ENCODE measurements at places on chromosomes 13 and 19. TPM values are rescaled to one million over a fixed set of nuclear protein-coding genes. Genes with fewer than 3 reads are reported as not detected.

Gene SPINT2
- total RNA-seq, result 60.9 TPM

Gene CCNE1
- total RNA-seq, result 29.7 TPM

Gene SLC8A2
- 0.14 TPM for total RNA-seq

Gene ZNF468
- total RNA-seq, result 10.3 TPM

Gene APOC4
- total RNA-seq, result not detected

Gene BIVM
- total RNA-seq, result 15.7 TPM

GRCh38 chr13:30364876-30365275 is 57.4 kb upstream of the UBE2L5 start:
- no peak overlapping the region for H3K4me3 ChIP-seq
- H3K36me3 ChIP-seq, result peaks cover 37% of the 10 kb centered on the region
- DNase-seq, result no peak

DNA sequence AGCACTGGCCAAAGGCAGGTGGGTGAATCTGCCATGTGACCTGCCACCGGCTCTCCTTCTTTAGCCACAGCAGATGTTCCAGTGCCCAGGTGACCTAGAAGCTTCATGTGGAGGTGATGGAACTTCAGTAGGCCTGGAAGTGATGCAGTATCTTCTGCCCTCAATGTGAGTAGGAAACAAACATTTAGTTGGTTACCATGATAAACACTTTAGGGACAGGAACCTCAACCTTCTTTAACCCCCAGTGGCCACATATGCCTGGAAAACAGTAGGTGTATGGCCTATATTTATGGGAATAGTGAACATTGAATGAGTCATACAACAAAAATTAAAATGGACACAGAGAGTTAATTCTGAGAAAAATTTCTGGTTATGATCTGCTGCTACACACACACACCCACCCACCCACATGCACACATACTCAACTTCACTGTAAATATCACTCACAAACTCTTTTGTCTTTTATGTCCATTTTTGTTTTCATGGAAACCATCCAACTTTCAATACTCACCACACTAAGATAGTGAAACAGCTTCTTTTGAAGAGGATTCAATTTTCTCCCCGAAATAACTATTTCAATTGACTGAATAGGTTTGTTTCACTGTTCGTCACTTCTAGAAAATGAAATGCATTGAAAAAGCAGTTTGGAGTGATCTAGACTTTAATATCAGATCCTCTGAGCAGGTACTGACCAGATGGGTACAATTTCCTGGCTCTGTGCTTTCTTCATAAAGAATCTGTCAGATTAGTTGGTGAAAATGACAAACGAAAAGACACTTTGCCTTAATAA is 97.3 kb downstream of the STARD13 start:
- DNase-seq, result peak; percentile 12
- peaks cover 16% of the 10 kb centered on the region for H3K4me1 ChIP-seq
- H3K4me3 ChIP-seq, result no peak overlapping the region
- peaks cover 10% of the 10 kb centered on the region for H3K27me3 ChIP-seq

- H3K4me1 ChIP-seq, result no peaks in the 10 kb centered on the region
- no peaks in the 10 kb centered on the region for H3K36me3 ChIP-seq
- H3K27ac ChIP-seq, result no peak overlapping the region
- no peaks in the 10 kb centered on the region for H3K27me3 ChIP-seq
These were observed 90.4 kb downstream of the TBC1D4 start for GRCh38 chr13:75391432-75392100.

GRCh38 chr19:32415669-32416068 is 10.1 kb downstream of the DPY19L3 start:
- no peaks in the 10 kb centered on the region for H3K27me3 ChIP-seq
- DNase-seq, result no peak
- no peaks in the 10 kb centered on the region for H3K4me1 ChIP-seq
- H3K4me3 ChIP-seq, result no peak overlapping the region

DNA sequence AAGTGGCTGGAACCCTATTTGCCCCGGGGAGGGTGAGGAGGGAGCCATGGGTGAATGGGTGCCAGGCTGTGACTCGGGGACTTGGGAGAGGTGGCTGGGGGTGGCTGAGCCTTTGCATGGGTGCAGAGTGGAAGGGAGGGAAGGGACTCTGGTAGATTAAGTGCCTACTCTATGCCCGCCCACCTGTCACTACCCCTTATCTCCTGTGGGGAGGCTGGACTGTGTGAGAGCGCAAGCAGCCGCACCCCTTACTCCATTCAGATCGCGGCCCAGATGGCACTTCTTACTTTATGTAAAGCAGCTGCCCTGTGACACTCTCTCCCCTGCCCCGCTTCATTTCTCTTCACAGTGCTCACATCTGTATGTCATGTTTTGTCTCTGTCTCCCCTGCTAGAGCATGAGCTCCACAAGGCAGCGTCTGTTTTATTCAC is 2.9 kb downstream of the KASH5 start:
- DNase-seq, result no peak
- H3K27ac ChIP-seq, result no peak overlapping the region
- peaks cover 19% of the 10 kb centered on the region for H3K4me1 ChIP-seq

DNA sequence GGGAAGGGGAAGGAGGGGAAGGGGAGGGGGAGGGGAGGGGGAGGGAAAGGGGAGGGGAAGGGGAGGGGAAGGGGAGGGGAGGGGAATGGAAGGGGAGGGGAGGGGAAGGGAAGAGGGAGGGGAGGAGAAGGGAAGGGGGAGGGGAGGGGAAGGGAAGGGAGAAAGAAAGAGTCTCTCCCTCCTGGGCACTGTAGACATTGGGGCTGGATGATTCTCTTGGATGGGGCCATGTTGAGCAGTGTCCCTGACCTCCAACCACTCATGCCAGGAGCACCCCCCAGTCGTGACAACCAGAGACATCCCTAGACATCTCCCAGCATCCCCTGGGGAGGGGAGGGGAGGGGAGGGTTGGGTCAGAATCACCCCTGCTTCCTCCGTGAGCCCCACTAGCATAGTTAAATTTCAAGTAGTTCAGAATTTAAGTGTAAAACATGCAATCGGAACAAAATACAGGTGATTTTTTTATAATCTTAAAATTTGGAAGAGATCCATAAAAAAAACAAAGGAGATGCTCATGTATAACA is 64.0 kb downstream of the GNG7 start:
- no peak for DNase-seq
- no peaks in the 10 kb centered on the region for H3K36me3 ChIP-seq
- H3K27ac ChIP-seq, result no peak overlapping the region

DNA sequence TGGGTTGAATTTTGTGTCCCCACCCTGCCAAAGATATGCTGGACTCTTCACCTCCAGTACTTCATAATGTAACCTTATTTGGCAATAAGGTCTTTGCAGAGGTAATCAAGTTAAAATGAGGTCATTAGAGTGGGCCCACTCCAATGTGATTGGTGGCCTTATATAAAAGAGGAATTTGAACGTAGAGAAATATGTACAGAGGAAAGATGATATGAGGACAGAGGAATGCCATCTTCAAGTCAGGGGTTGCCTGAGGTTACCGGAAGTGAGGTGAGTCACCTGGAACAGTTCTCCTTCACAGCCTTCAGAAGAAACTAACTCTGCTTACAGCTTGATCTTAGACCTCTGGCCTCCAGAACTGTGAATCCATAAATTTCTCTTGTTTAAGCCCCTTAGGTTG is 69.9 kb downstream of the GPC5 start:
- H3K27me3 ChIP-seq, result peaks cover 3% of the 10 kb centered on the region
- no peak overlapping the region for H3K4me3 ChIP-seq
- no peak for DNase-seq
- no peak overlapping the region for H3K27ac ChIP-seq
- no peaks in the 10 kb centered on the region for H3K4me1 ChIP-seq

DNA sequence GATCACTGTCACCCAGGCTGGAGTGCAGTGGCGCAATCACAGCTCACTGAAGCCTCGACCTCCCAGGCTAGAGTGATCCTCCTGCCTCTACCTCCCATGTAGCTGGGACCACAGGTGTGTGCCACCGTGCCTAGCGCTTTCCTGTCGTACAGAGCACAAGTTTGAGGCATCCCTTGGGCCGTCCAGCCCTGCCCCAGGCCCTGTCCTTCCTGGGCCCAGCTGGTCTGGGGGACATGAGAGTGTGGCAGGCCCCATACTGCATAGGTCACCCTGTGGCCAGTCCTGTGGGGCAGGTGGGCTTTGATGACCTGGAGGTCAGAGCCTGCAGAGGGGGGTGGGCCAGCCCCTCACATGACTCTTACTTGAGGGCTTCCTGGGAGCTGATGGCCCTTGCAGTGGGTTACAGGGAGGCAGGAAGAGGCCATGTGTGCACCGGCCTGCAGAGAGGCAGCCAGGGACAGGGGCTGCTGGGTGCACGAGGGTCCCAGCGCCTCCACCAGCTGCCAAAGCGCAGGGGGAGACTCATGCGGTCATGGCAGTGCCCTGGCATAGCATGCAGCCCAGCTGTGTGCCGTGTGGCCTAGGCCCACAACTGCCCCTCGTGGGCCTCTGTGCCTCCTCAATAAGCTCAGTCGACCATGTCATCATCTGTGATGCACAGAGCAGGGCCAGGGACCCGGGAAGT is 61.4 kb downstream of the KDM4B start:
- H3K27ac ChIP-seq, result no peak overlapping the region
- no peak overlapping the region for H3K4me3 ChIP-seq
- H3K27me3 ChIP-seq, result no peaks in the 10 kb centered on the region
- H3K36me3 ChIP-seq, result peaks cover 2% of the 10 kb centered on the region

DNA sequence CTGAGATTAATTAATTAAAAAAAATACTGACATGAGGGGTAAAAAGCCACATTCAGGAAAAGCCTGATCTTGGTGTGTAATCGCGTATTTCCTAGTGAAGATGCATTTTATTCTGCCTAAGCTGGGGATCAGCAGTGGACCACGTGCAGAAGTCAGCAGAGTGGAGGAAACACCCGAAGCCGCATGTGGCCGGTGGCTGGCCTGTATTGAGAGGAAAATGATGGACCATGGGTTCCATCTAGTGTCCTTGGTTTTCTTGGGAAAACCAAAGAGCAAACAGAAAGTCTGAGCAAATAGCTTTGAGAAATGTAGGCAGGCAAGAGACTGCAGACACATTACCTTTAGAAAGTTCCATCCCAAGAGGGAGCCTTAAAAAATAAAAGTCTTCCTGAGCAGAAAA is 23.7 kb upstream of the SHISA2 start:
- no peak for DNase-seq
- no peak overlapping the region for H3K4me3 ChIP-seq
- H3K27ac ChIP-seq, result no peak overlapping the region
- H3K27me3 ChIP-seq, result peaks cover 13% of the 10 kb centered on the region

- H3K27ac ChIP-seq, result no peak within 1 kb of the TSS
- DNase-seq, result no peak
- no peaks in the 10 kb centered on the region for H3K36me3 ChIP-seq
- H3K4me1 ChIP-seq, result no peaks in the 10 kb centered on the region
These were observed at the start of gene CYP4F3 for GRCh38 chr19:15640294-15640903. TSS of gene CYP4F3 (plus strand) at chr19:15640897. CDS start at chr19:15641416, 519 bp downstream.

GRCh38 chr13:110630566-110631119 is 15.3 kb downstream of the NAXD start:
- no peaks in the 10 kb centered on the region for H3K27me3 ChIP-seq
- DNase-seq, result no peak
- peaks cover 24% of the 10 kb centered on the region for H3K4me1 ChIP-seq
- H3K36me3 ChIP-seq, result peaks cover 26% of the 10 kb centered on the region
- H3K4me3 ChIP-seq, result no peak overlapping the region

DNA sequence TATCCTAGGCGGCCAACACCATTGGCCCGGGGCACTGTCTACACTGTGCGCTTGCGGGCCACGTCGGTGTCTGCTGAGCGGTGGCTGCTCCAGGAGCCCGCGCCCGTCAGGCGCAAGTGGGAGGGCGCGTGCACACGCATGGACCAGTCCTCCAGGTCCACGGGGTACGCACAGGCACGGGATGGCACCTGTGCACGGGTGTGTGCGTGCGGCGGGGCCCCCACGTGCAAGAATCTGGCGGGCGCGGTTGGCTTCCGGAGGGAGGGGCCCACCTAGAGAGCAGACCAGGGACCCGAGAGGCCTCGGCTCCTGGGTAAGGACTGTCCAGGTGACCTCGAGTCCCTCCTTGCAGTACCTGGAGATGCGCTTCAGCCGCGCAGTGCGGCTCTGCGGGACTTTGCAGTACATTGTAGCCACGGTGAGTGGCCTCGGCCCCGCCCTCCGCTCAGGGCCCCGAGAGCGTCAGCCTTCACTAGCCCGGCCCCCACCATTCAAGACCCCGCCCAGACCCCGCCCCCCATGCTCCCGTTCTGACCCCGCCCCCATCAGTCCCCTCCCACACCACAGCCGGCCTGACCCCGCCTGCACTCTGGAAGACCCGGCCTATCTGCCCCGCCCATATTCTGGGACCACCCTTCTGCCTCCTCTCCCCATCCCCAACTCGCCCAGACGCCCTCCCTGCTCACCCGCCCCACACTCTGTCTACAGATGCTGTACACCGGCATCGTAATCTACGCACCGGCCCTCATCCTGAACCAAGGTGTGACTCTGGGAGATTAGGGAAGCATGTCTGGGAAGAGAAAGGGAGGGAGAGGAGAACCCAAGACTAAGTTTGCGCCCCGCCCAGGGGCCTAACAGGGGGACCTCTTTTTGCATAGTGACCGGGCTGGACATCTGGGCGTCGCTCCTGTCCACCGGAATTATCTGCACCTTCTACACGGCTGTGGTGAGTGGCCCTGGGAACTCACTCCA is 2.3 kb downstream of the SLC5A5 start:
- H3K36me3 ChIP-seq, result no peaks in the 10 kb centered on the region
- peak; percentile 84 for DNase-seq
- no peak overlapping the region for H3K27ac ChIP-seq
- peak overlapping the region; percentile 81 for H3K4me3 ChIP-seq
- peaks cover 17% of the 10 kb centered on the region for H3K4me1 ChIP-seq
- no peaks in the 10 kb centered on the region for H3K27me3 ChIP-seq

DNA sequence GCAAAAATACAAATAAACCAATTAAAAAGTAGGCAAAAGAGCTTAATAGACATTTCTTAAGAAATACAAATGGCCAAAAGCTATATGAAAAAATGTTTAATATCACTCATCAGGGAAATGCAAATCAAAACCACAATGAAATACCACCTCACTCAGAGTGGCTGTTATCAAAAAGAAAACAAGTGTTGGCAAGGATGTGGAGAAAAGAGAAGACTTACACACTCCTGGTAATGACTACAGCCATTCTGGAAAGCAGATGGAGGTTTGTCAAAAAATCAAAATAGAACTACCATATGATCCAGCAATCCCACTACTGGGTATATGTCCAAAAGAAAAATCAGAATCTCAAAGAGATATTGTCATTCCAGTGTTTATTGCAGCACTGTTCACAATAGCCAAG is 223.5 kb upstream of the SLC10A2 start:
- no peaks in the 10 kb centered on the region for H3K27me3 ChIP-seq
- no peak overlapping the region for H3K27ac ChIP-seq
- no peak for DNase-seq
- H3K4me3 ChIP-seq, result no peak overlapping the region
- H3K36me3 ChIP-seq, result no peaks in the 10 kb centered on the region

DNA sequence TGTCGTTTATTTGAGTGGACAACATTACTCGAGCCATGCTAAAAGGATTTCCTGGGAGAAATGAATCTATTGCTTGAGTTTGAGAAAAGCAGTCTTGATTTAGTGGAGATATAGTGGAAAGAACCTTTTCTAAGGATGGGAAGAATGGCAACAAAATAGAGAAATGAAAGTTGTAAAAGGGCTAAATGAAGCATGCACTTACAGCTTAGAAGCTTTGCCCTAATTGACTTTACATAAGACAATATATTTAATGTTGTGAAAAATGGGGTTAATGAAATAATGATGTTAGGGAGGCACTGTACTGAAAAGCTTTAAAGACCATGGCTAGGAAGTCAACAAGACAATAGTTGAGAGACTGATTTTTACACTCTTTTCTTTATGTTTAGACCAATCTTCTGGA is 35.4 kb downstream of the SLC10A2 start:
- no peaks in the 10 kb centered on the region for H3K4me1 ChIP-seq
- no peaks in the 10 kb centered on the region for H3K36me3 ChIP-seq
- H3K27me3 ChIP-seq, result no peaks in the 10 kb centered on the region
- H3K27ac ChIP-seq, result no peak overlapping the region
- DNase-seq, result no peak
- H3K4me3 ChIP-seq, result no peak overlapping the region

GRCh38 chr19:38606131-38606530 is 11.6 kb downstream of the MAP4K1 start:
- no peaks in the 10 kb centered on the region for H3K4me1 ChIP-seq
- H3K4me3 ChIP-seq, result no peak overlapping the region
- H3K36me3 ChIP-seq, result peaks cover 25% of the 10 kb centered on the region
